NCI-H526 treated with DMSO at 0.1 percent for 48 hours (cell line): ENCODE measurements at places on chromosomes 12 and 14.

DNA sequence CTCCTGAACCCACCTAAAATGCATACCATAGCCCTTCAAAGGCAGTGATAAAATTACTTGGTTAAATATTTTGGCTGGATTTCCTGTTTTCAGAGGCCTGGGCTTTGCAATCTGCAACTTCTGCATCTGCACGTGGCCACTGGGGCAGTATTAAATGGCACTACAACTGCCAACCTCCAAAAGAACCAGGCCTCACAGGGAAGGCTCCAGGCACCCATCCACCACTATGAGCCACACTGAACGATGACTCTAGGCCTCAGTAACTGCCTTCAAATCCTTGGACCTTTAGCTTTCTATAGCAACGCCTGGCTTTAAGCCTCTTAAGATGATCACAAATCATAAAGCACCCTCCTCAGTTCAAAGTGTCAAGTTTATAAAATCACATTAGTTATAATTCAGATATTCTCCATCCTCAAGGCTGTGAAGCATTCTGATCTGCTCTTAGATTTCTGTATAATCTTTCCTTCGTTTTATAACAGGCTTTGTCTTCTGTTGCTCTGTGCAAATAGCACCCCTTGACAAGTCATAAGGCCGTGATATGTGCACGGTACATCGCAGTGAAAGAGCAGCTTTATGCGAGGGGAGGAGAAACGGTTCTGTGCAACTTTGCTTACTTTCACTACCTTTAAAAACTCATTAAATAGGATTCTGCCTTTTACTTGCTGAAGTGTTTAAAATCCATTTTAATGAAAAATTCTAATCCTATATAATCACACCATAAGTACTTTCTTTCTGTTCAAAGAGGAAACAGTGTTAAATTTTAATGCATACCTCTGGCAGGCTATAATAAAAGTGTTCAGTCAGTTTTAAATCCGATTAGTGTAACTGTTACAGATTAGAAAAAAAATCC, 196.4 kb upstream of the G2E3 start:
- DNase-seq: no peak

GRCh38 chr12:76451528-76451927, 103.3 kb upstream of the BBS10 start:
- no peak for DNase-seq

DNA sequence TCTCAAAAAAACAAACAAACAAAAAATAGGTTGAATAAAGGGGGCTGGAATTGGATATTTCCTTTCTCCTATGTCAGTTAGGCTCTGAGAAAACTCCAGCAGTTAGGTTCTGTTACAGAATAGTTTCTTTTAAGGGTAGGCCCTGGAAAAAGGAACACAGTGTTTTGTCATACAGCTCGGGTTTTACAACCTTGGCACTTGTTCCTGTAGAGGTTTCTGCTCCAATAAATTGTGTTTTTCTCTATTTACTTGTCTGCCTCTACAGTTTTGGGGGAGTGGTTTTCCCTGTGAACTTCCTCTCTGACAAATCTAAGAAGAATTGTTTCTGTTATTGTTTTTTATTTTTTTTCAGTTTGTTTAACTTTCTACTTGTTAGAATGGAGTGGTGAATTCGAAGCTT, 167.6 kb downstream of the ACSS3 start:
- no peak for DNase-seq

- no peak for DNase-seq
These were observed 3.0 kb upstream of the MYBPC1 start for GRCh38 chr12:101591781-101592180.

GRCh38 chr12:46983959-46984841, 95.2 kb upstream of the PCED1B start:
- peak; percentile 22 for DNase-seq

DNA sequence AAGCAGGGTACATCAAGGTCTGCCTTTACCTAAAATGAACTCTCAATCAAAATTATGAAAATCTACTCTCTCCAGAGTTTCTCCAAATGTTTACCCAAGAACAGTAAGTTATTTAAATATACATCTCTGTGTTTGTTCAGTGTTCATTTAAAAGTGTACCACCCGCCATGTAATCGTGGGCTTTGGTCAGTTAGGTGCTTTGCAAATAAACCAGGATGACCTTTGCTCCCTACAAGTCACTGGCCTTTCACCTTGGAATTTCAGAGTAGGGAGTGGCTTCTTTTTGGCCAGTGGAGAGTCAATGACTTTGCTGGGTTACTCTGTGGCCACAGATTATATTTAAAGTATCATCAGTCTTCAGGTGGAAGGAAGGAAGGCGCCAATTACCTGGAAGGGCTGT, 74.6 kb upstream of the PTPRB start:
- peak; percentile 60 for DNase-seq

GRCh38 chr14:32202491-32202997, 525 bp downstream of the RNU6-8 start:
- DNase-seq: no peak

DNA sequence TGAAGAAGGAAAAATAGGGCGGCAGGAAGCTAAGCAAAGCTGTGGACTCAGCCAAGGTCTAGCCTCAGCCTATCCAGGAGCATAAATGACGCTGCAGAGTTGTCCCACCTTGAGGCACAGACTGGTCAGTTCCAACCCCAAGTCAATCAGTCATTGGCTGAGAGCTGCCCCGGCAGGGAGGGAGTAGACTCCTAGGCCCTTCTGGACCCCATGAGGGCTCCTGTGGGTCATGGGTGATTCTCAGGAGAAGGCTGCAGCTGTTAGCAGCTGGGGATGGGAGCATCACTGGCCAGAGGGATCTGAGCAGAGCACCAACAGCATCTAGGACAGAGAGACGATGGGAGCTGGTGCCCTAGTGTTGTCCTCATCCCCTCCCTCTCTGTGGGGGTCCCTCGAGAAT, 51.8 kb upstream of the ESRRB start:
- no peak for DNase-seq

DNA sequence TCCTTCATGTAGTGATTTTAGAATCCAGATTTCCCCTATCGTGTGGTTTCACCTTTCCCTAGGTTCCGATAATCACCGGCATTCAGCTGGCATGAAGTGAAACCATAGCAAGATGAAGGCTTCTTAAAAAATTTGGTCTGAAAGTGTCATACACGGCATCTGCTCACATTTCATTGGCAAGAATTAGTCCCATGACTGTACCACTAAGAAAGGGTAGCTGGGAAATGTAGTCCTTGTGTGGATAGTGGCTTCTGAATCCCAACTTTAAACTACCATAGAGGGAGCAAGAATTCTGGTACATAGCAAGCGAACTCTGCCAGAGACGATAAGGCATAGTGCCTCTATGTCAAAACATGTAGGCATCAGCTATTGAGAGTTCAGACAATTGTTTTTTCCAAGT, 360.1 kb upstream of the TBX3 start:
- DNase-seq: no peak

GRCh38 chr12:124622764-124623163, 55.4 kb upstream of the NCOR2 start:
- no peak for DNase-seq

DNA sequence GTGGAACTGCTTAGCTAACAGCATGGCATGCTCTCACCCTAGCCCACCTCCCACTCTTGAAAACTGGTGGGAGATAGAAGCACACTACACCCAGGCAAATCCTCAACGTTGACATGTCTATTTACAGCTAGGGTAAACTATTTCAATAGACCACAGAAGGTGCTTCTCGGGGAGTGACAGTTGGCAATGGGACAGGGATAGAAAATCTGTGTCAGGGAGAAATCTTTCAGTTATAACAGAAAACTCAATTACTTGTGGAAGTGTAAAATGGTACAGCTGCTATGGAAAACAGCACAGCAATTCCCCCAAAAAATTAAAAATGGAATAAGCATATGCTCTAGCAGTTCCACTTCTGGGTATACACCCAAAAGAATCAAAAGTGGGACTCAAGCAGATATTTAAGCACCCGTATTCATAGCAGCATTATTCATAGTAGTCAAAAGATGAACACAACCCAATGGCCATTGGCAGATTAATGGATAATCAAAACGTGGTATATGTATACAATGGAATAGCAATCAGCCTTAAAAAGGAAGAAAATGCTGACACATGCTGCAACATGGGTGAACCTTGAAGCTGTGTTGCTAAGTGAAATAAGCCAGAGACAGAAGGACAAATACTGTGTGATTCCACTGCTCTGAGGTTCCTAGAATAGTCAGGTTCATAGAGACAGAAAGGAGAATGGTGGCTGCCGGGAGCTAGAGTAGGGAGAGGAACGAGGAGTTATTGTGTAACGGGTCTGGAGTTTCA, 92.5 kb downstream of the STAB2 start:
- no peak for DNase-seq
